Body of pancreas (tissue), 4 donors: ENCODE measurements at places on chromosomes 16 and 17.

DNA sequence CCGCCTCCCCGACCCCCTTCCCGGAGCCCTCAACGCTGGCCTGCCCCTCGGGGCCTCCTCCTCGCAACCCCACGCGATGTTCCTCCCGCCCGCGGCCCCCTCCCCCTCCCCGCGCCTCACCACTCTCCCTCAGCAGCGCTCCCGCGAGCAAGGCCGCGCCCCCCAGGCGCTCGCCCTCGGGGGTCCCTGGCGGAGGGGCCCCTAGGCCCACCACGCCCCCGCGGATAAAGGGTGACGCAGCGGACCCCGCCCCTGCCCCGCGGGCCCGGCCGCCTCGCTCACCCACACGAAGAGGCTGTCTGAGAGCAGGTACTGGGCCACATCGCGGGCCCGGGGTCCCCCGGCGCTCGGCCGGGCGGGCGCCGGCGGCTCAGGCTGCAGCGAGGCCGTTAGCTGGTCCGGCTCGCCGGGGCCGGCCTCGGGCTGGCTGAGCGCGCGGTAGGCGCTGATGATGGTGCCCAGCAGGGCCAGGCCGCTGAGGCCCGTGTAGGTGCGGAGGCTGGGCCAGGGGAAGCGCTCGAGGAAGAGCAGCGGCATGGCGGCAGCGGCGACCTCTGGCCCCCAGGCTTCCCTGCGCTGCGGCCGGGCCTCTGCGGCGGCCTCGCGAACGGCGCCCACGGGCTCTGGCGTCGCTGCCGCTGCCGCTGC is 430 bp downstream of the AMFR start:
- peak; percentile 29 for DNase-seq

- peak; percentile 33 for DNase-seq
Measured at GRCh38 chr17:6548578-6549330, 7.6 kb downstream of the PITPNM3 start.

DNA sequence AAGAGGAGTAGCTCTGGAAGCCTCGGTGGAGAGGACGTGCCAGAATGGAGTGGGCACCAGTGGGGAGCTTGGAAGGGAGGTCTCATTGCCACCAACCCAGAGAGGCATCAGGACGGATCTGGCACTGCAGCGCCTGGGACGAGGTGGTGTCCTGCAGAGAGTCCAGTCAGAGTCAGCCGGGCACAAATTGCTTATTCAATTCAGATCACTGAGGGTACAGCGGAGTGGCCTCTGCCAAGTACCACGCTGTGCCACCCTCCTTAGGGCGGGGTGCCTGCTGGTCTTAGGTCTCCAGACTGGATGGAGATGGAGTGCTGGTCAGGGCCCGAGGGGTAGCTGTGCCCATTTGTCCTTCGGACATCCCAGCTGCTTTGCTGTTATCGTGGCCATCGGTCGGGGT is 18.9 kb upstream of the SPPL2C start:
- no peak for DNase-seq

DNA sequence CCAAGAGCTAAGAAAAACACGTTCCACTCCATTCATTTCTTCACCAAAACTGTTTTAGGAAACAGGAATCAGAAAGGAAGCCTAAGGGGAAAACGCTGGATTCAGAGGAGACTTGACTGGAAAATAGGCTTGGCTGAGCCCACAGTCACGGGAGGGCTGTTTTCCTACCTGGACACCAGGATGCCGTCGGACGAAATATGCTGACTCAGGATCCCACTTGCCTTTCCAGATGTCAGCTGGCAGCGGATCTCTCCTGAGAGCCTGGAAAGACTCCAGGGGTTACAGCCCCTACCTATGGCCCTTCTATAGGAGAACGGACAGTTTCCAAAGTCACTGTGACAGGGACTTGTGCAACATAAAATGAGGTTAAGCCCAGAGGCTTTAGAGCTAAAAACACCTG is 245.1 kb downstream of the C16orf95 start:
- DNase-seq: no peak

DNA sequence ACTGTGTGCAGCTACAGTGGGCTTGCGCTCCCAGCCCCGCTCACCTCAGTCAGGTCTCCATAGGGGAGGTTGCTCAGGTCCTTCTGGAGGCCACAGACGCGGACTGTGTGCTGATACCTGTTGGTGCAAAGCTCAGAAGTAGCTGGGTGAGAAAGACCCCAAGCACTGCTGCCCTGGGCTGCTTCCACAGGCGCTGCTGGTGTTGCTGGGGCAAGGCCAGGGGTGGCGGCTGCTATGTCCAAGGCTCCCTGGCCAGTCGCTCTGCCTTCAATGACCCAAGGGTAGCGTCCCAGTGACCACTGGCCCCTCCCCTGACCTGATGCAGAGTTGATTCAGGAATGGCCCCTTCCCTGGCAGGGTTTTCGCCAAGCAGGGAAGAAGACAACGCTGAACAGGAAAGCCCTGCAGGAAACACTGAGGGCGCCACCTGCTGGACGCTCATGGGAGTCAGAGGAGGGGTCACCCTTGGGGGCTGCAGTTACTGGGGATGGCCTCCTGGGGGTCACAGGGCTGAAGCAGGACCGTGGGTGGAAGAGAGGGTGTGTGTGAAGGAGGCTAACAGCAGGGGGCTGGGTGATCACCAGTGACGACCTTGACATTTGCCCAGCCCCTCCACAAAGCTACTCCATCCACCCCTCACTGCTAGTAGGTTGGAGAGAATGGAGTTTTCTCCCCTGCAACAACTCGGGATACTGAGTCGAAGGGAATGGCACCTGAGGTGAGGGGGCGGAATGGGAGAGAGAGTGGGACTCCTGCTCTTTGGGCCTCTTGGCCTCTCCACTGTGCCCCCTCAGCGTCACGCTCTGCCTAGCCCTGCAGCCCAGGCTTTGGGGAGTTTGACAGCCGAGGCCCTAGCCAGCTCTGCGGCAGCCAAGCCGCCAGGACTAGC is 38.3 kb downstream of the ABCC12 start:
- DNase-seq: peak; percentile 16

- no peak for DNase-seq
Measured at GRCh38 chr16:24837969-24838368, 7.8 kb upstream of the SLC5A11 start.

DNA sequence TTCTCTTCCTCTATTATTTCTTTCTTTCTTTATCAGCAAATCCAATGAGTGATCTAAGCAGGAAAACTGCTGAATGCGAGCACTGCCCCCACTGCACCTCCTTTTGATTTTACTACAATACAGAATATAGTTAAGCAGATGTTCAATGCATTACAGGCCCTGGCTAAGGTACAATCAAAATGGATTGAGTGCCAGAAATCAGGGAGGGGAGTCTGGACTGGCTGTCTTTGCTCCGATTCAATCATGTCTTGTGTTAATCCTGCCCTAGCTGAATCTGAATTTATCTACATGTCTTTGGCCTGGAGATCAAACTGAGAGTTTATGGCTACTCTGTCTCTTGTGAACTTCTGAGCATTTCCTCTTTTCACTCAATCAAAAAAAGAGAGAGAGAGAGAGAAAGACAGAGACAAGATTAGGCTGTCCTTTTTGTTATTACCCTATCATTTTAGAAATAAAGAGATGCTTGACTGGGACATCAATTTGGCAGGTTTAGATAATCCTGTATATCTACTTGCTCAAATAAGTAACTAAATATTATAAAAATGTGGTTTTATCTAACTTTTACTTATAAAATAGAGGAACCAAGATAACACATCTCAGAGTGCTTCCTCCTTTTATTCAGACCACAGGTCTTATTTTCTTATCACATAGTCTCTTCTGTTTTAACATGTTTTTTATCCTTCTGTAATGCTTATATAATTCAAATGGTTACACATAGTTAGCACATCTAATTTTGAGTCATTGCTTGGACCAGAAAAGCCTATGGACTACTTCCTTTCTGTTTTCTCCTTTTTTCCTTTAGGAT is 656.2 kb downstream of the KCNJ2 start:
- DNase-seq: no peak

DNA sequence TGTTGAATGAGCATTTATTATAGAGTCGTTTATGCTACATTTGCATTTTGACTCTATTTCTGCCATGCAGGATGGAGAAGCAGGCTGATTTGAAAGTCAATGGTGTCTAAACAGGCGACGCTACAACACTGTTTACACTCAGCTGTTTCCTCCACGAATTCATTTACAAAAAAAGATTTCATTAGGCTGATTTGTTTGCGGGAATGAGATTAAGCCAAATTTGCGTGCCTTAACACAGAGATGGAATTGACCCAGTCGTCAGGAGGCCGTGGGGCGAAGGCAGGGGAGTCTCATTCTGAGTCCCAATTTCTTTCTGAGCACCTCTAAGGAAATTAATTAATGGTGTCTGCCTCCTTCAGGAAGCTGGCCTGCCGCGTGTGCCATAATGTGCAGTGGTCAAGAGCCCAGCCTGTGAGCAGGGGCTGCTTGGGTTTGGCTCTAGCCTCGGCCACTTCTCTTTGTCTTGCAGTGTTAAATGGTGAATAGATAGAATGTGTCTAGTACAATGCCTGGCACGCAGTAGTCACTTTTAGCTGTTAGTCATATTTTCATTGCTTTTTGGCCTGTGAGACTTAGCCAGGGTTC is 88.6 kb upstream of the NKD1 start:
- DNase-seq: no peak

DNA sequence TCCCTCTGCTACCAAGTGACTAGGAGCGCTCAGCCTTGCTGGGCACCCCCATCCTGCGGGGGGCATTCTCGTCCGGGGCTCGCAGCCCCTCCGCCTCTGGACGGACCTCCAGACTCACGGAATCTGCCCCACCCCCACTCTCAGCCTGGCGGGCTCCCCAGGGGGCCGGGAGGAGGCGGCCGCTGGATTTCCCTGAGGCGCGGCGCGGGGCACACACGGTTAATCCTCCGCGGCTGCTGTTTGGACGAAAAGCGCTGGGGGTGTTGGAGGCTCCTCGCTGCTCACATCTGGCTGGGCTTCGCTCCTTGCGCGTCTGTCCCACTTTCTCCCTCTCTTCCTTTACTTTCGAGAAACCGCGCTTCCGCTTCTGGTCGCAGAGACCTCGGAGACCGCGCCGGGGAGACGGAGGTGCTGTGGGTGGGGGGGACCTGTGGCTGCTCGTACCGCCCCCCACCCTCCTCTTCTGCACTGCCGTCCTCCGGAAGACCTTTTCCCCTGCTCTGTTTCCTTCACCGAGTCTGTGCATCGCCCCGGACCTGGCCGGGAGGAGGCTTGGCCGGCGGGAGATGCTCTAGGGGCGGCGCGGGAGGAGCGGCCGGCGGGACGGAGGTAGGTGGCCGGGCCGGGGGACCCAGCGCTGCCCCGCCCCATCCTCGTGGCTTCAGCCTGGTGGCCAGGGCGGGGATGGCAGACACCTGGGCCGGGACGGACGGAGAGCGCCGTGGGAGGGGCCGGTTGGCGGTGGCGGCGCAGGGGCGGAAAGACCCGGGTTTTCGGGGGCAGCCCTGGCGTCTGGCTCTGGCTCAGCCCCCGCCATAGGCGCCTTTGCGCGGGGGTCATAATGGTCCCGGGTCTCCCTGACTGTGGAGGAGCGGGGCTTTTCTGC is at the start of gene C1QTNF1:
TSS of gene C1QTNF1 (plus strand) at position 284 of the 886 bp plus-strand sequence. CDS start 19,800 bp downstream, outside the sequence.
- peak; percentile 48 for DNase-seq

GRCh38 chr16:10552281-10552680 is 28.1 kb downstream of the EMP2 start:
- no peak for DNase-seq

DNA sequence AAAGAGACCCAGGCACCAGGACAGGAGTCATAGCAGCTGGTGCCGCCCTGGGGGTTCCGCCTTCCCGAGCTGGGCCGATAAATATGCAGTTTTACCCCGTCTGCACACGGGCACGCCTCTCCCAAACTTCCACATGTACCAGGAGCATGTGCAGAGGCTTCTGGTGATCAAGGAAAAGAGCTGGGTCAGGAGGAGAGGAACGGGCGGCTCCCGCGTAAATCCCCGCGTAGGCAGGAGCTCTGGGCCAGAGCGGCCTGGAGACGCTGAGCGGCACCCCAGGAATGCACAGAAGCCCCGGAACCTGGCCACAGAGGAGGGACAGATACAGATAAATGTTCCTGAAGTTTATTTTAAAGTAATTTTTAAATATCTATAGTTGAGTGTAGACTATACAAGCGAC is 46.6 kb upstream of the METRNL start:
- no peak for DNase-seq

GRCh38 chr17:40298726-40299125 is 10.3 kb upstream of the RARA start:
- DNase-seq: no peak

DNA sequence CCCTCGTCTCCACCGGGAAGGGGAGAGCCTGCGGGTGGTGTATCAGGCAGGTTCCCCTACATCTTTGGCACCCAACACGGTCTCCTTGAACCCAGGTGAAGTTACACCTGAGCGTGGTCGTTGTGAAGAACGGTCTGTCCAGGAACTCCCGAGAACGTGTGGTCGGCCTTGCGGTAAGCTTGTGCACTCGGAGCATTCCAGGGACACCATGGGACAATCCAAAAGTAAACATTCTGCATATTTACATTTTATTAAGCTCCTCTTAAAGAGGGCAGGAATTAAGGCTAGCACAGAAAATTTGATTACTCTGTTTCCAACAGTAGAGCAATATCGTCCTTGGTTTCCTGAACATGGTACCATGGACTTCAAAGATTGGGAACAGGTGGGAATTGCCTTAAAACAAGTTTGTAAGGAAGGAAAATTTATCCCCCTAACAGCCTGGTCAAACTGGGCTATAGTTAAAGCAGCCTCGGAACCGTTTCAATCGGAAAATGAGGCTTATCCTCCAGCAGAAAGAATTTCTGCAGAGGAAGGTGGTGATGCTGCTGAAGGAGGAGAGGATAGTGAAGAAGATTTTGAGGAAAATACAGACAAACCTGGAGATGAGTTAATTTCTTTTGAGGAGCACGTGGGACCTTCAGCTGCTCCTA is 18.2 kb downstream of the ALOX15B start:
- no peak for DNase-seq

DNA sequence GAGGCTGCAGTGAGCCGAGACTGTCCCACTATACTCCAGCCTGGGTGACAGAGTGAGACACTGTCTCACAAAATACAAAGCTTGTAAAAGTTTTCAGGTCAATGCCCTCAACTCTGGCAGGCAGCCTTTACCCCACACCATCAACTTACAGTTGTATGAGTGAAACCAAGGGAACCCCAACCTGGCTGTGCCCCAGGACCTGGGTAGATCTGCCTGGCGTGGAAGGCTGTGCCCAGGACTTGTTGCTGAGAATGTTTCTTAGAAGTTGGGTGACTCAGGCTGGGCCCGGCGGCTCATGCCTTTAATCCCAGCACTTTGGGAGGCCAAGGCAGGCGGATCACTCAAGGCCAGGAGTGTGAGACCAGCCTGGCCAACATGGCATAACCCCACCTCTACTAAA is 7.8 kb downstream of the CES3 start:
- no peak for DNase-seq

DNA sequence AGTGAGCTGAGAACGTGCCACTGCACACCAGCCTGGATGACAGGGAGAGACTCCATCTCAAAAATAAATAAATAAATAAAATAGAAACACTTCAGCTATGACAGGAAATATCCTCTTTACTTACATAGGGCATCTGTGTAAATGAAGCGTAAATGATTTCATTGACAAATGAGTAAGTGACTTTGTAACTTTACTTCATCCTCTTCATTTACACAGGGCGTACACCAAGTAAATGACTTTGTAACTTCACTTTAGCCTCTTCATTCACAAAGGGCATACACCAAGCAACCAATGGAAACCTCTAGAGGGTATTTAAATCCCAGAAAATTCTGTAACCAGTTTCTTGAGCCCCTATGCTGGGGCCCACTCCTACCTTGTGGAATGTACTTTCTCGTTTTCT is 16.2 kb upstream of the KLHDC4 start:
- DNase-seq: no peak

GRCh38 chr16:25370541-25370940 is 112.9 kb upstream of the ZKSCAN2 start:
- no peak for DNase-seq

GRCh38 chr16:73170612-73171038 is 122.7 kb upstream of the ZFHX3 start:
- peak; percentile 17 for DNase-seq

GRCh38 chr17:71378036-71378435 is 742.8 kb upstream of the SOX9 start:
- DNase-seq: no peak
